T-cell (primary cell): ENCODE measurements at places on chromosomes 2 and 18. TPM values are rescaled to one million over a fixed set of nuclear protein-coding genes. Genes with fewer than 3 reads are reported as not detected.

DNA sequence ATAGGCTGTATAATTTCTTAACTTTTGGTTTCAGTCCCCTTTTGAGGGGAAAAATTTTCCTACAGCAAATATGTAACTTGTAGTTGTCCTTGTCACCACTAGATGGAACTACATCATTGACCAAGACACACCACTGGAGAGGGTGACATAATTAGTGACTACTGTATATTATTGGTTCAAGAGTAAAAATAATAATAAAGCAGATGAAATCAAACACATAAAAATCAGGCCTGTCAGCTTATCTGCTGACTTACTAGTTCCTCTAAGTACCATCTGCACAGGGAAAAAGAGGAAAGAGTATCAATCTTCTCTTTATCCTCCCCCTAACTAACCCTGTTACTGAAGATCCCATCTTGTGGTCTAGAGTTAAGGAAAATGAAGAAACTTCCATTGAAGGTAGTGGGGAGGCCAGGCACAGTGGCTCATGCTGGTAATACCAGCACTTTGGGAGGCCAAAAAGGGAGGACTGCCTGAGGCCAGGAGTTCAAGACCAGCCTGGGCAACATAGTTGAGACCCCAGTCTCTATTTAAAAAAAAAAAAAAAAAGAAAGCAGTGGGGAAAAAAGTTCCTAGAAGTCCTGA lies 29.6 kb upstream of the ENOSF1 start:
- peaks cover 2% of the 10 kb centered on the region for H3K4me1 ChIP-seq
- no peak for DNase-seq
- H3K27me3 ChIP-seq: no peaks in the 10 kb centered on the region

- H3K27ac ChIP-seq: no peak overlapping the region
- no peak for DNase-seq
- H3K27me3 ChIP-seq: no peaks in the 10 kb centered on the region
- no peaks in the 10 kb centered on the region for H3K36me3 ChIP-seq
These were observed 162.2 kb downstream of the PKP4 start for GRCh38 chr2:158618891-158619490.

- no peaks in the 10 kb centered on the region for H3K36me3 ChIP-seq
- H3K27ac ChIP-seq: no peak overlapping the region
- H3K27me3 ChIP-seq: no peaks in the 10 kb centered on the region
- no peak for DNase-seq
- no peak overlapping the region for H3K4me3 ChIP-seq
These were observed 28.3 kb downstream of the ANKMY1 start for GRCh38 chr2:240529344-240529999.

Gene SDC1
- total RNA-seq: 0.99 TPM
